ENCODE measurements at places on chromosomes 4 and X. TPM values are rescaled to one million over a fixed set of nuclear protein-coding genes. Genes with fewer than 3 reads are reported as not detected.

GRCh38 chrX:47707031-47707780, 48.2 kb upstream of the UXT start:
- DNase-seq, result no peak

The TMEM175 gene
- total RNA-seq, result 16.8 TPM

DNA sequence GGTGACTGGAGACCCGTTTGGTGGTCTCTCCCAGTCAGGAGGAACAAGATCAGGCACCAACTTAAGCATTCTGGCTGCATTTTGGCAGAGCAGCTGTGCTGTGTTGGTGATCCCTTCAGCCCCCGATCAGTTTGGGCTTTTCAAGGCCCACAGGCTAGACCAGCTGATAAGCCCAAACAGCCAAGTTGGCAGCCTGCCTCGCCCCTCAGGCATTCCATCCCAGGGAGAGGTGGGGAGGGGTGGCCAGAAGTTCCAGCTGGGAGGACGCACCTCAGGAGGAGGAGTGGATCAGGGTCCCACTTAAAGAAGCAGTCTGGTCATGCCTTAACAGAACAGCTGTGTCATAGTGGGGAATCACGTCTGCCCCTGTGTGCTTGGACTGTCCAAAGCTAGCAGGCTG, 105.8 kb downstream of the CHIC1 start:
- no peak for DNase-seq

GRCh38 chrX:78517124-78517523, 142.0 kb downstream of the RTL3 start:
- DNase-seq, result no peak

The FAM156B gene
- 13.5 TPM for total RNA-seq

The COX7B2 gene
- not detected for total RNA-seq

DNA sequence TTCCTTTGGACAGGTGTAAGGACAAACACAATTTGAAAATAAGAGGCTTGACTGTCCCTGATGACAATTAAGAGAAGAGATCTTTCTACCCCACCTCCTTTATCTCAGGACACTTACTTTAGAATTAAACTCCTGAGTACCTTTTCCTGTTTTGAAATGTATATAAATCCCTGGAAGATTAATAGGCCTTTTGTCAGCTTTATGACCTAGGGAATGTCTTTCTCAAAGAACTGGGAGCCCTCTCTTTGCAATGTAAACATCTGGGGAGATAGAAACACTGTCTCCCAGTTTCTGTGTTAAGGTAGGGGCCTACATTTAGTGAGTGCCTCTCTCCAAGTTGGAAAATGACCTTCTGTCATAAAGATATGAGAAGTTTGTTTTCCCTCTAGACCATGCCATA, 31.7 kb downstream of the AGA start:
- no peak for DNase-seq

GRCh38 chrX:23505531-23506303, 161.6 kb upstream of the PRDX4 start:
- DNase-seq, result no peak

The PRKG2 gene
- total RNA-seq, result 2.1 TPM

DNA sequence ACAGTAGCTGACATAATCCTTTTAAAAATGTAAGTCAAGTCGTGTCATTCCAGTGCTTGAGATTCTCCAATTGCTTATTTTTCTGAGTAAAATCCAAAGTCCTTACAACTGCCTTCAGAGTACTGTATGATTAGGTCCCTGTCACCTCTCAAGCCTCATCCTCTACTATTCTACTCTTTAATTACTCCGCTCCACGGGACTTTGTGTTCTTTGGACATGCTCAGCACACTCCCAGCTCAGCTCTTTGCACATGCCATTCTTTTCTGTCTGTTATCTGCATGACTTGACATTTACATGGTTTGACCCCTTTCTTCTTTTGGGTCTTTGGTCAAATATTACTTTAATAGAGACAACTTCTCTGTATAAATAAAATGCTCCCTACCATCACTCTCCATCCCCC, 15.1 kb downstream of the FAM47E start:
- no peak for DNase-seq

- DNase-seq, result no peak
Observed at GRCh38 chrX:16836371-16836770, 33.8 kb downstream of the RBBP7 start.

DNA sequence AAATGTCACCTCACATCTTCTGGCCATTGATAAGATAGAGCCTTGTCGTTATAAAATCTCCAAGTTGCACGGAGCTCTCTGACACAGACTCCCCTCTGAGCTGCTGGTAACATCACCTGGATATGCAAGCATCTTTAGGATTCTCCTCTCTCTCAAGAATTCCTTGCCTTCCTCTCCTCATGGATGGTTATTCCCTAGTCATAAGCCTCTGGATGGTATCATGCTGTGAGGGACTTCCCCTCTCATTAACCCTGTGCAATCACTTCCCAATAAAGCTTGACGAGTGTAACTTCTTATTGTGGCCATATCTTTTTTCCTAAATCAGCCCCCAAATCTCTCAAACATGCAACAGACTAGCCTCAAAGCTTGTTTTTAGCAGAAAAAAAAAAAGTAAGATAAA, 1057.0 kb upstream of the SLIT2 start:
- no peak for DNase-seq

DNA sequence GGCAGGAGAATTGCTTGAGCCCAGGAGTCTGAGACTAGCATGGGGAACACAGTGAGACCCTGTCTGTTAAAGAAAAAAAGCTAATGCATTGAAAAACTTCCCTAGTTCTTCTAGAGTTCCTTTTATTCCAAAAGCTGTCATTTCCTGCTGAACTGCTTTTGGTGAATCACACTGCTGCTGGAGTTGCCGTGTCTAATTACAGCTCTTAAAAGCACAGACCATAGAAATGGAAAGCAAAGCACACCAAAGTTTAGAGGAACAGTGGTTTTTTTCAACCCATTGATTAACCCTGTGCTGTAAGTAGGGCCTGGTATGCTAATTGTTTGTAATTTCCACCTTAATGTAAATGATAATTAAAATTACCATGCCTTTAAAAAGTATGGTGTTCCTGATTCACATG, 52.4 kb downstream of the SEPTIN11 start:
- DNase-seq, result no peak

- no peak for DNase-seq
Observed at GRCh38 chr4:55754754-55755350, 64.7 kb upstream of the EXOC1L start.

GRCh38 chr4:172698256-172698655, 470.4 kb upstream of the GALNT7 start:
- DNase-seq, result no peak

GRCh38 chr4:140679576-140679975, 76.6 kb downstream of the TBC1D9 start:
- no peak for DNase-seq

DNA sequence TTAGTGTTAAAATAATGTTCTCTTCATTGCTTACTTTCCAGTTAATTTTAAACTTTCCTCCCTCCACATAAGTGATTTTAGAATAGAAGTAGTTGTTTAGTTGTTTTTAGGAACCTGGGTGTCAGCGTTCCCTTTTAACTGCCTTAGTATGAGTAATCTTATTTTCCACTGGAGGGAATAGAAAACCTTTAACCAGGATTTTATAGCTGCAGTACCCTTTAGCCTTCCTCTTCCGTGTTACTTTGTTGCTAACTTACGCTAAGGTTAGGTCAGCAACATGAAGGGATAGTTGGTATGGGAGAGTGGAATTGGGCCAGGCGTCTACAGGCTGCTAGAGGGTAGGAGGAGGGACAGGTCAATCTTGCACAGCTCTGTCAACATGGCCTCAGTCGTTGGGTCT, 31.5 kb downstream of the SMS start:
- DNase-seq, result no peak

- DNase-seq, result no peak
Observed at GRCh38 chr4:187370918-187371317, 624.7 kb upstream of the ZFP42 start.

The SPANXA1 gene
- total RNA-seq, result not detected

DNA sequence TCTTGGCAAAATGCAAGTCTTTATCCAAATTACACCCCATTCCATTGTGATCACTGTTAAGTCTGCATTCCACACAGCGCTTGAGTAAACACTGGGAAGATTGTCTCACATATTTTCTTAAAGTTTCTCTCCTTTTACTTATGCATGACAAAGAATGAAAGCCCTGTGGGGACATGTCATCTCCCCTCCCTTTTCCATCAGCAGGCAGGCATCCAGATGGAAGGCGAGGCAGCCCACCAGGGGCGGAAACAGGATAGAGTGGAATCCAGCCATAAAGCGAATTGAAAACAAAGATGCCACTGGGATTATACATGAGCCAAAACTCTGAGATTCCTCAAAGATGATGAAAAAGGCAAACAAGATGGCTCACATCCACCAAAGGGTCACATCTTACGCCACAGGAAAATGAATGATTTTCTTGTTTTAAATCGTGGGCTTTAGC, 78.2 kb downstream of the AFAP1 start:
- DNase-seq, result no peak

The IL2 gene
- not detected for total RNA-seq

DNA sequence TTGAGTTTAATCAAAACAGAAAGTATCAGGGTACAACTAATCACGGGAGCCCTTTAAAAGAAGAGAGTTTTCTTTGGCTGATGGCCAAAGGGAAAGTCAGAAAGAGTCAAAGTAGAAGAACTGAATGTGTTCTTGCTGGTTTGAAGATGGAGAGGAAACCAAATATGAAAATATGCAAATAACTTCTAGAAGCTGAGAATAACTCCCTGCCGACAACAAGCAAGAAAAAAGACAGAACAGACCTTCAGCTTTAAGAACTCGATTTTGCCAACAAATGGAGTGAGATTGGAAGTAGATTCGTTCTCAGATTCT, 903.8 kb downstream of the STIM2 start:
- DNase-seq, result no peak

The AADAT gene
- total RNA-seq, result 12.1 TPM

GRCh38 chr4:111678908-111679307, 466.3 kb upstream of the FAM241A start:
- DNase-seq, result no peak

- DNase-seq, result peak; percentile 33
Observed at GRCh38 chr4:93199492-93199891, 629.1 kb upstream of the ATOH1 start.

The ZFP92 gene
- total RNA-seq, result 0.69 TPM

- no peak for DNase-seq
Observed at GRCh38 chrX:96556886-96557285, 127.8 kb upstream of the DIAPH2 start.

The SATL1 gene
- 0.21 TPM for total RNA-seq

DNA sequence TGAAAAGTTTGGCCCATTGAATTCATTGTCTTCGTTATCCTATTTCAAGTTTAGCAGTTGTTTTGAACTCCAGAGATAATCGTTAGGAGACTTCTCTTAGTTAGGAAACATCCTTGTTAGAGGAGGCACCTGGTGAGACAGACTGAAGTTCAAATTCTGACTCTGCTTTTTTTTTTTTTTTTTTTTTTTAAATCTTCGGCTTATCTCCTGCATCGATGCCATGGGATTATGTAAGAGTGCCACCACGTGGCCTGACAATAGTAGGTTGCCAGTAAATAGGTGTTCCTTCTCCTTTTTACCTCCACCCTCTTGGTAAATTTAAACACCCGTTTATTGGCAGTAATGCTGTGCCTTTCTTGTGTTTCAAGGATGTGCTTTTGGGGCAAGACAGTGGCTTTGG, 149.3 kb downstream of the SOWAHB start:
- DNase-seq, result no peak

DNA sequence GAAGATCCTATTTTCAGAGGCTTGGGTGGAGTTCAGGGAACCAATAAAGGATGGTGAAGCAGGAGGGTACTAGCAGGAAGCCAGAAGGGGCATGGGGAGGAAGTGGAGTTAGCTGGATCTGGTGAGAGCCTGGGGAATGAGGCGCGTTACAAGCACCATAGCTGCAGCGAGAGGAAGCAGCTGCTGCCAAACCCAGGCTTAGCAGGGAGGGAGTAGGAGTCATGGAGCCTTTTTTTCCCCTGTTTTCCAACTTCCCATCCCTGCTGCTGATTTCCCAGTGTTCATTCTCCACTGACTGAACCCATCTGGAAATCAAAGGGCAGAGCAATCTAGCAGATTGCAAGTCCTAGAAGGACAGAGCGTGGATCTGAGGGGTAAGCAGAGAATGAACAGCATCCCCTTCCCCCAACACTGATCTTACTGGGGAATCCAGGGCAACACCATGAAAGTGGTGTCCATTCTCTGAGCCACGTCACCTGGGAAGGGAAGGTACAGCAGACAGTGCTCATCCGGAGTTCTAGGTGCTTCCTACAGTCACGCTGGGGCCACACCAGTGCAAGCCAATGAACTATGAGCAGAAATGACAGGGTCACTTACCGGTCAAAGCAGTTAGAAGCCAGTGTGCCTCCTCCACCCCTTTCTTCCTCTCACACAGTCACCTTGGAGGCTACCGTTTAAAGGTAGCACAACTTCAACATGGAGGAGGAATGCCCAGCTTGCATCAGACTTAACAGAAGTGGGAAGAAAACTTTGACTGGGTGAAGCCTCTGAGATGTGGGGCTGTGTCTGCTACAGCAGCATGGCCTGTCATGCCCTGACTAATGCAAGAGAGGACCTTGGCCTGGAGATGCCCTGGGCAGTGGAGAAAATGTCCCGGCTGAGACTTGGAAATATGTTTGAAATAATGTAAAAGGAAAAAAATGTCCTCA, 36.7 kb downstream of the SMIM20 start:
- no peak for DNase-seq

The CSAG1 gene
- not detected for total RNA-seq

The TLR7 gene
- 3.9 TPM for total RNA-seq

The GATB gene
- total RNA-seq, result 11.7 TPM

- DNase-seq, result no peak
Observed at GRCh38 chr4:78441756-78442155, 109.8 kb upstream of the ANXA3 start.

The TBCK gene
- total RNA-seq, result 113 TPM

The GATA1 gene
- not detected for total RNA-seq

- DNase-seq, result no peak
Observed at GRCh38 chr4:2333916-2334644, 72.2 kb upstream of the MXD4 start.

The ARHGAP24 gene
- 81.0 TPM for total RNA-seq

- no peak for DNase-seq
Observed at GRCh38 chrX:115625572-115626301, 64.8 kb downstream of the PLS3 start.

GRCh38 chr4:184616633-184617551, 32.4 kb downstream of the CASP3 start:
- DNase-seq, result no peak

The PCSK1N gene
- 1.1 TPM for total RNA-seq

DNA sequence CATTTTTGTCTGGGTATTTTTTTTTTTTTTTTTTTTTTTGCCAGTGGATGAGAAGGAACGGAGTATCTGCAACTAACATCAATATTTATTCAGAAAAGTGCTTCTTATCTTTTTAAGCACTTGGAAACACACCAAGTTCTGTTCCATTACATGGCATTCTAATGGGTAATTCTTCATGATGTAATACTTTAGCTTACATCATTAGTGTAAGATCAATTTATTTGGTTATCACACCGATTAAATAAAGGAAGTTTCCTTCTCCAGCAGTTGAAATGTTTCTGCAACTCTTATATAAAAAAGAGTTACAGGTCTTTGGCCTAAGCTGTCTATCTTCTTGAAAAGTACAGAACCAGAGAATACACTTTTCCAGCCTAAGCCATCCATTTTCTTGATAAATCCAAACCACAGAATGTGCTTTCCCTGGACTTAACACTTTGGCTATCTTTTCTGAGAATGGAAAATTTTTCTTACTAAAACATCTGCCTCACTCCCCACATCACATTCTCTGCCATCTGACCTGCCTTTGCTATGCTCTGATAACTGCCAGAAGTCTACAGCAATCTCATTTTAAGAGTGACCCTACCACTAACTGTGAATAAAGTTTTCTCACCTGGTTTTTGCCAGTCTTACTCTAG, 191.9 kb upstream of the MAB21L2 start:
- DNase-seq, result no peak

GRCh38 chr4:17657090-17657489, 42.6 kb downstream of the MED28 start:
- no peak for DNase-seq

The XK gene
- total RNA-seq, result 4.2 TPM

Measured in urinary bladder (tissue), 4 donors.